ENCODE measurements at places on chromosomes 12 and 14.

DNA sequence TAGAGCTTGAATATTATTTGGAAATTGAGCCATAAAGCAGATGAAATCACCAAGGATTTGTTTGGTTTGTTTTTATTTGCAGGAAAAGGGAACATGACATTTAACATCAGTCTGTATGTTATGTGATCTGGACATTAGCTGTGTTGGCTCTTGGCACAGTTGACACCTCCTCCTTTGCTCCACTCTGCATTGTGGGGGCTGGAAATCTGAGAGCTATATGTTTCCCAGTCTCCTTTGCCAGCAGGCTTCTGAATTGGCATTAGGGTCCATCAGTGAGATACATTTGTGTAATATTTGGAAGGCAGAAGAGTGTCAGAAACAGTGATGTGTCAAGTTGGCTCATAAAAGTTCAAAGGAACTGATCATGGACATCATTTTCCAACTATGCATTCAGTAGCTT is 322.1 kb upstream of the ATP2B1 start:
- DNase-seq, result no peak

DNA sequence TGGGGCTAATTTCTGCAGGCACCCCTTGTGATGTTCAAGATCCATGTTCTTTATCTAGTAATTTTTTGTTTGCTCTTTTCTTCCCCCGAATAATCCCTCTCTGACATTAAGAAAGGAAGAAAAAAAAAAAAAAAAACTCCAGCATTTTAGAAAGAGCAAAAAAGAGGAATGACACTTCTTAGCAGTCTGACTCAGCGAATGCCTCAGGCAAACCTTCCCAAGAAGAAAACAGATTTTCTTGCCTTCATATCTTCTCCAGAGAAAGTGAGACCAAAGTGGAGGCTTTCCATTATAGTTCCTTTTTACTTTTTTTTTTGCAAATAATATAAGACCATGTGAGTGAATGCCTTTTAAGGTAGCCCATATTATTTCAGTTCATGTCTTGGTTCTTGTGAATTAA is 479.0 kb upstream of the SYT1 start:
- DNase-seq, result peak; percentile 5

- DNase-seq, result no peak
Measured at GRCh38 chr14:29803045-29803444, 124.6 kb downstream of the PRKD1 start.

DNA sequence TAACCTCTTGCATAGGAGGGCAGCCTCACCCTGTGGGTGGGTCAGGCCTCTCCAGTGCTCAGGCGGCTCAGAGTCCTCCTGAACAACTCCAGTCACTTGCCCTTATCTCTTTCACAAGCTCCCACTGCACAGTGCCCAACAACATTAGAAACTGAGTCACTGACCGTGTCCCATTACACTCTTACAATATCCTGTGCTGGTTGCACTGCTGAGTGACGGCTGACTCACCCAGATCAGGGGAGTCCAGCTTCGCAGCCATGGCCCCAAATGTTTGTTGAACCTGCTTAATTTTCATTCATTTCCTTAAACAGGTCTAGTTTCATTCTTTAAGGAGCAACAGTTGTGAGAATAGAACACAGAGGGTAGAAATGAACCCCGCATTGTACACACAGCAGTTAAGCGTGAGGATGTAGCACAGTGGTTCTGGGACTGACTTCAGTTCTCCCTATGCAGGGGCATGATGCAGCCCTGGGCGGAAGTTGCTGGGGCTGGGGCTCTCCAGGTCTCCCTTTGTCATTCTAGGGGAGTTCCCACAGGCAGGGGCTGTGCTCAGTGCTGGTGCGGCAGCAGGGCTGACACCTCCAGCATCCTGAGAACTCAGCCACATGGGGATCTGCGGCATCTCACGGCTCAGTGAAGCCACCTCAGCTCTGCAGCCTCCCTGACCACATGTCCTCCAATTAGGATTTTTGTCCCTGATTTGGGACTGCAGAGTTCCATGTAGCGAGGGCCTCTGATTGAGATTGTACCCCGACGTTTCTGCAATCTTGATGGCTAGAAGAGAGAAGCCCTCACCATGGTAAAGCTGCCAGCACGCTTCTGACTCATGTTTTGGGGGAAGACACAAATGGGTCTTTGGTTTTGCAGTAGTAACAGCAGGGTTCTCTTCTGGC is 16.1 kb downstream of the GPR68 start:
- DNase-seq, result no peak

DNA sequence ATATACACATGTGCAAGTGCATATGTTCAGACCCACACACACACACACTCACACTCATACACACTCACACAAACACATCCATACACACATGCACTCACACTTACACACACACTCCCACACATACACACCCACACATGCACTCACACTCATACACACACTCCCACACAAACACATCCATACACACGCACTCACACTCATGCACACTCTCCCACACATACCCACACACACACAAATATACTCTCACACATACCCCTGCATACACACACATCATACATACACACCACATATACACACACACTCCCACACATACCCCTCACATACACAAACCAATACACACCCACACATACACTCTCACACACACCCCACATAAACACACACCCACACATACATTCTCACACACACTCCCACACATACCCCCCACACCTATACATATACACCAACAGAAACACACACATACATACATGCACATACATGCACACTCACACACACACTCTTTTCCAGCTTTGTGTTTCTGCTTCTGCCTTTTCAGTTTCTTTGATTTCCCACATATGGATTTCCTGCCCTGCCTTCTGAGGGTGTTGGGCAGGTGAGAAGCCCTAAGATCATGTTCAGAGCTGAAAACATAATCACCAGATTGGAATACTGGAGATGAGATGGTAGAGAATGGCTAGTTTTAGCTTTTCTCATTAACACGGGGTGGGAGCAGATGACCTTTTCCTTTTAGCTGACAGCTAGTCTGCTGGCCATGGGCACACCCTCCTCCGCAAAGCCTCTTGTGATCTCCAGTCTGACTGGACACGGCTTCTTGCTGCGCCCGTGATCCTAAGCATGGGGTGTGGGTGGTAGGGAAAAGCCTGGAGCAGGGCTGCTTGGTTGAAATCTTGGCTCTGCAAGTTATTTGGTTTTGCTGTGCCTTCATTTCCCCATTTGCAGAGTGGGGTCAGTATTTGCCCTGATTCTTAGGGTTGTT is 214.0 kb downstream of the CHST11 start:
- DNase-seq, result no peak

DNA sequence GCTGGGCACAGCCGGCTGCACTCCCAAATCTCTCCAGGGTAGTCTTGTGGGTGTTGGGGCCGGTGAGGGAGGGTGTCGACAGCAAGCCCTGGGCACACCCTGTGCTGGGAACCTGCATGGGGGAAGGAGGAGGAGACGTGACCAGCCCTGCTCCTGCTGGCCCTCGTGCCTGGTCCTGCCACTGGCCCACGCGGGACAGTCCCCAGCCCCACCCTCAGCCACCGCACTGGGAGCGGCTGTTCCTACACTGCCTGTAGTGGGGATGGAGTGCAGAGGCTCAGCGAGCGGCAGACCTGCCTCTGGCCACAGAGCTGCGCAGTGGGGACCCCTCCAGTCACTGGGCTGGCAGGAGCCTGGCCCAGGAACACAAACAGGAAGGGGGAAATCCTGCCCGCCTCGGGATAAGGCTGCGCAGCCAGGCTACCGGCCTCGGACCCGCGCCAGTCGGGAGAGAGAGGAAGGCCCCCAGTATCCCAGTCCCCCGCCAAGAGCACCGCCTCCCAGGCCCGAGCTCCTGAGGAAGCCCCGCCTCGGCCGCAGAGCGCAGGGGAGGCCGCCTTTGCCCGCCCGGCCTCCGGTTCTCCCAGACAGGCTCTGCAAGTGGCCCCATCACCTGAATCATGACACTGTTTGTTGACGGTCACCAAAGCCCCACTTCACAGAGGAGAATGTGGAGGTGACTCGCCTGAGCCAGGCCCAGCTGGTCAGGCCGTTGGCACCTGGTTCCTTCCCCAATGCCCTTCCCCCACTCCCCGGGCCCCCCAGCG is 10.6 kb downstream of the AHNAK2 start:
- no peak for DNase-seq

DNA sequence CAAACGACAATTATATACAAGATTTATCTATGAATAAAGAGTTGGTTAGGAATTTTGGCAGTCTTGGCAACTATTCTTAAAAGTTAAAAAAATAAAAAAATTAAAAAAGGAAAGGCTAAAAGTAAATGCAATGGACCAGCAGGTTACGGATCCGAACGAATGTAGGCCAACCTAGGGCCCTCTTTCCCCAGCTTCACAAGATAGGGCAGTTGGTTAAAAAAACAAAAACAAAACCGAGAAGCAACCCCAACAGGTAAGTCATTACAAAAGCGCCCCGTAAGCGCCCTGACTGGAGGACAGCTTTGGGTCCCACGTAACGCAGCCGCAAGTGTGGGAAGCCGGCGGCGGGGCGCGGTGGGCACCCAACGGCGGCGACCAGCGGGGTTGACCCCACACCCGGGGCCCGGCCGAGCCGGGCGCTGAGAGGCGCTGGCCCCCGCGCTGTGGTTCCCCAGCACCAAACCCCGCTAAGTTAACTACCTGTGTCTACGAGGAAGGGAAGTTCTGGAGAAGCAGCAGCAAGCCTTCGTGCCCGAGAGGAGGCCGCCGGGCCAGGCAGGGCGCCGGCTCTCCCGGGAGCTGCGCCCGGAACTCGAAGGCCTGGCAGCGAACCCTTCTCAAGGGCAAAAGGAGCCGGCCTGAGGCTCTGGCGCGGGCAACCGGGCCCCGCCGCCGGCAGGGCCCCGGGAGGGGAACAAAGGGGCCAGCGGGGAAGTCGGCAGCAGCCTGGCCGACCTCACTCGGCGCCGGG is 882 bp downstream of the HECTD1 start:
- peak; percentile 7 for DNase-seq

GRCh38 chr14:96173636-96174475 is 30.8 kb upstream of the BDKRB2 start:
- DNase-seq, result no peak

DNA sequence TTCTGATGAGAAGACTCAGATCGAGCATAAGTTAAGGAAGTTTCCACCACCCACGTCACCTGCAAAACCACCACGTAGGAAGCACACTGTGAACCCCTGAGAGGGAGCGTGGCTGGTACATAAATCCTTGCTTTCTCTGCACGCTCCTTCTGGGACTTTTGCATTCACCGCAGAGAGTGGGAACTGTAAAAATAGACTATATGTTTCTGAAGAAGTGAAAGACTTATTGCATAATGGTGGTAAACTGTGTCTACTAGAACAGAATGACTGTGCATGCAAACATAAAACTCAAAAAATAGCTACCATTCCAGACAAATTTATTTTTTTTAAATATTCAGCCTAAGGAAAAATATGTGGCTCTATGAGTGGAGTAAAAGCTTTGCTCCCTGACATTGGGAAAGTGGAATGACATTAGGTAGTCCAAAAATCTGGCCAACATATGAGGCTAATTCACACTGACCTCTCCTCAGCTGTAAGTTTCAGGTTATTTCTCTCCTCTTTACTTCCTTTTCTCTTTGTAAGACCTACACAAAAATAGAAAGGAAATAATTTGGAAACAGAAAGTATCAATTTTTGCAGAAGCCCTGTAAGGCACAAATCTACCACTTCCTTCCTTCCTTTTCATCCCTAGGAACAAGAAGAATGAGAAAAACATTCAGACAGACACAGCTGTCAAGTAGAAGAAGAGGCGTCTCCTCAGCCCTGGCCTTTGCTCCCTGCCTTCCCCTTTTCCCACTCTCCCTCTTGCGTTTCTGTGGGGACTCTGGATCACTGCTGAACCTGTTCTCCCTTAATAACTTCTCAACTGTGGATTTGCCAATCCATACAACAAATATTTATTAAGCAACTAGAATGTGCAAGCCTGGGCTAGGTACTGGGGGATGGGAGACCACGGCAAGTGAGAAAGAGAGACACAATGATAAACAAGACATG is 264.3 kb upstream of the FOXN3 start:
- no peak for DNase-seq
